ENCODE measurements at places on chromosomes 5 and 9.

- DNase-seq = no peak
Observed at GRCh38 chr5:113119246-113119924, 142.8 kb downstream of the DCP2 start.

DNA sequence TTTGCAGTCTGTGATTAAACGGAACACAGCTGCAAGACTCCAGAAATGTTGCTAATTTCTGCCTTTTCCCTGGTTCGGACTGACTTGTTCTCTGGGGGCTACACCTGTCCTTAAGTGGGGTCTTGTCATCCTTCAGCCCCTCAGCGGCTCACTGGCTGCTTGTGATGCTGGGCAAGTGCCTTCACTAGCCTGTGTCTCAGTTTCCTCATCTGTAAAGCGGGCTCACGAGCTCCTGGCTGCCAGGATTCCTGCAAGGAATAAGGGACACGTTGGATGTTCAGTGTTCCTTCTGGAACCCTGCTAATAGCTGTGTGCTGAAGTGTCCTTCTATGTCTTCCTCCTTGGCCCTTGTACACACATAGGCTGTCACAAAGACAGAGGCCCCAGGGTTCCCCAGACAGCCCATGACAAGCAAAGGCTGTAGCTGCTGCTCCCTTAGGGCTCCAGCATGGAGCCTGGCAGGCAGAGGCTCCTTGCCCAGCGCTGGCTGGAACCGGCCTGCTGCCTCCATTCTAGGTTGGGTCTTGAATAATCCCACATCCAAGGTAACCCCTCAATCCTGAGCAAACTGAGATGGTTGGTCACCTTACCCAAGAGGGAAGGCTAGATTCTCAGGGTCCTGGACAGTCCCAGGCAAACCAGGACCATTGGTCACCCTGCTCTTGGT is 116.1 kb downstream of the GAPVD1 start:
- no peak for DNase-seq

DNA sequence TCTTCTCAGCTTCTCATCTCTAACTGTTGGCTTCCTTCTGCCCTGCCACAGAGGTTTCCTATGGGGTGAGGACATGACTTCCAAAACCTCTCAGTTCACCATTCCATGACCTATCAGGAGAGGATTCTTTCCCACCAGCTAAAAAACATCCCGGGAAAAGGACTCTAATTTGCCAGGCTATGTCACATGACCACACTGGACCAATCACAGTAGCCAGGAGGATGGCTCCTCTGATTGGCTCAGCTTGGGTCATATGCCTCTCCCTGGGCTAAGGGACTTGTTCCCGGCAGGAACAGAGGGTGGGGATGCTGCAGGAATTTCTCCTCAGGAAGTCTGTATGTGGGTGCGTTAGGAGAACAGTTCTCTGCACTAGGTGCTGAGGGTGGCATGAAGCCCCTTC is 40.3 kb upstream of the XPA start:
- DNase-seq = no peak

DNA sequence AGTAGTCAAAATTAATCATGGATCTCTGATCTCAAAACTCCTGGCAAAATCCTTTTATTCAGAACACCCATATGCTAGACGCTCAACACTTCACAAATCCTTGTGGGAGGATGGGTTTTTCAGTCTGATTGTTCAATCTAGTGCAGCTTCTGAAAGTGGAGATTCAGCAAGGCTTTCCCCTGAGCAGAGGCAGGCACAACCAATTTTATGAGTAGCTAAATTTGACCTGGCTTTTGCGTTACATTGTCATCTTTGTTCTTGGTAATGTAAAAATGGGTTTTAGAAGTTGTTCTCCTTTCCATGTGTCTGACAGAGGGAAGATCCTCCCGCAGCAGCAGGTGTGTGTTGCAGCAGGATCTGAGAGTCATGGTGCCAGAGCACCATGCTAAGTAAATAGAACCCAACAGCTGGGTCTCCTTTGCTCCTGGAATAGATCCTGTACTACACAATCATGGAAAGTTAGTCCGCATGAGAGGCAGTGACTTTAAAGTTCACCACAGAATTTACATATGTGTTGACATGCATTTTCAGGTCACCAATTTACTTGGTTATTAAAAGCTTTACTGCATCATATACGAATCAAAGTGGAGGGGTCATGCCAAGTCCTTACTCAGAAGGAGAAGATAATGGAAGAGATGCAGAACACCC is 70.1 kb upstream of the MEF2C start:
- no peak for DNase-seq

- DNase-seq = no peak
Observed at GRCh38 chr5:172600571-172600970, 40.5 kb upstream of the NEURL1B start.

- no peak for DNase-seq
Observed at GRCh38 chr5:84569307-84569706, 184.6 kb upstream of the EDIL3 start.

- DNase-seq = peak; percentile 7
Observed at GRCh38 chr5:174793684-174794328, 69.4 kb downstream of the MSX2 start.

DNA sequence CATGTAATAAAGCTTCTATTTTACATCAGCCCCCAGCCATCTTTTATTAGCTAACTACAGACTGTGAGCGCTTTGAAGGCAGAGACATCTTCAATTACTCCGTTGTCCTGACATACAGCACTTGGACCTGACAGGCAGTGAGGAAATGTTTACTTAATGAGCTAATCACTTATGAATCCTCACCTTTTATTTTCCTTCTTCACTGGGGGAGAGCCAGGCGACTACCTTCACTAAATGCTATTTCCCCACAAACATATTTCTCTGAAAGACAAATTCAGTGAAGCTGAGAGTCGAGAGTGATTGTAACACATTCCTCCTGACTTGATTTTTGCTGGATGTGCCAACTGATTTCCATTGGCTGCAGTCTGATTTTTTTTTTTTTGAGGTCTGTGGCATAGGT is 192.1 kb upstream of the CLINT1 start:
- DNase-seq = no peak

DNA sequence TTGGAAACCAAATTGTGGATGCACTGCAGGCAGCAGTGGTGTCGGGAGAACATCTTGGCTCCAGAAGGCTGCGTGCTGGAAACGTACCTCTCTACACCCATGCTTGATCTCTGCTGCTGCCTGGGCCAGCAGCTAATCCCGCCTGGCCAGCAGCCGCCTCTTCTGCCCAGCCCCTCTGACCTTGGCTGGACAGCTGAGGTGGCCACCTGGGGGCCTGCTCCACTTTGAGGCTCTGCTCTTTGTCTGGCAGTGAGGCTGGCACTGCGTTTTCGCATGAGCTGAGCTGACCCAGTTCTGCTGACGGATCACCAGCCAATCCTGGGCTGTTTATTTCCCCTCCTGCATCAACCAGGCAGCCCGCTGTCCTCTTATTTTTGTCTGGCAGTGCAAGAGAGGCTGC is 154.9 kb downstream of the TENT4A start:
- no peak for DNase-seq
